ENCODE measurements at places on chromosomes 3 and 15.

- DNase-seq: no peak
Observed at GRCh38 chr3:180680097-180680430, 775 bp upstream of the CCDC39 start.

DNA sequence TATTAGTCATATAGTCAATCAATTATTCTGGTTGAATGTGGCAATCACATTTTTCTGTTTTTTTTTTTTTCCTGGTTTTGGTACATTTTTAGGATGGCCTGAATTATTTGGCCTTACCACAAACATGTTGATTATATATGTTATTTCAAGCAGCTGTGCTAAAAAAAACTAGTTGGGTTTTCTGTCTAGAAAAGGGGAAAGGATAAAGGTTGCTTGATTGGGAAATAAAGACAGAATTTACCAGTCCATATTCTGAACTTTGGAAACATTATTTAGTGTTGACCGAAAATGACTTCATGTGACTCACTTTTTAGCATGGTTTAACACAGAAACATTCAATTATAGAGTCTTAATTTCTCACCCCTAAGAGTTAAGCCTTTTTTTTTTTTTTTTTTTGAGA is 8.1 kb downstream of the MORF4L1 start:
- DNase-seq: no peak

GRCh38 chr3:17747174-17747889 is 4.9 kb upstream of the TBC1D5 start:
- DNase-seq: no peak

DNA sequence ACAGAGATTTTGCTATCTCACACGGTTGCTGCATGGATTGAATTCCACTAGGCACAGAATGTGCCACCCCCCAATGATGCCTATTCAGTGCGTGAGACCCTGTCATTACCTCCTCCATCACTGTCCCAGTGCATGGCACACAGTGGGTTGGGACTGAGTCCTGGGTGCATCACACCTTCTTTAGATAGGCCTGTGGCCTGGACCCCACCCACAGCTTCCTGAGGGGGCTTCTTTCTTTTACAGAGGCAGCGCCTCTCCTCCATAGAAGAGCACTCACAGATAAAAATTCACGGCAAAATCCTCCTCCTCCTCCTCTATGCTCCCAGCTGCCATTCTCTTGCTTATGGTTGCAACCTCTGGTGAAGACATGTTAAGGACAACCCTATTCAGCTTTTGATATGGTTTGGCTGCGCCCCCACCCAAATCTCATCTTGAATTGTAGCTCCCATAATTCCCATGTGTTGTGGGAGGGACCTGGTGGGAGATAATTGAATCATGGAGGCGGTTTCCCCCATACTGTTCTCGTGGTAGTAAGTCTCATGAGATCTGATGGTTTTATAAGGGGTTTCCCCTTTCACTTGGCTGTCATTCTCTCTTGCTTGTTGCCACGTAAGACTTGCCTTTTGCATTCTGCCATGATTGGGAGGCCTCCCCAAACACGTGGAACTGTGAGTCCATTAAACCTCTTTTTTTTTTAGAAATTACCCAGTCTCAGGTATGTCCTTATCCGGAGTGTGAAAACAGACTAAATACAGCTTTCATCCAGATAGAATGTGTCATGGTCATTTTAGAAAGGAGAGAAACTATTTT is 147.6 kb downstream of the KLF13 start:
- no peak for DNase-seq

GRCh38 chr15:80518522-80518921 is 114.3 kb downstream of the ARNT2 start:
- DNase-seq: no peak

- DNase-seq: no peak
Observed at GRCh38 chr3:77348244-77348855, 308.5 kb downstream of the ROBO2 start.

- no peak for DNase-seq
Observed at GRCh38 chr3:113952921-113953320, 5.1 kb downstream of the ZDHHC23 start.

GRCh38 chr3:53357458-53357857 is 10.1 kb upstream of the DCP1A start:
- DNase-seq: no peak

DNA sequence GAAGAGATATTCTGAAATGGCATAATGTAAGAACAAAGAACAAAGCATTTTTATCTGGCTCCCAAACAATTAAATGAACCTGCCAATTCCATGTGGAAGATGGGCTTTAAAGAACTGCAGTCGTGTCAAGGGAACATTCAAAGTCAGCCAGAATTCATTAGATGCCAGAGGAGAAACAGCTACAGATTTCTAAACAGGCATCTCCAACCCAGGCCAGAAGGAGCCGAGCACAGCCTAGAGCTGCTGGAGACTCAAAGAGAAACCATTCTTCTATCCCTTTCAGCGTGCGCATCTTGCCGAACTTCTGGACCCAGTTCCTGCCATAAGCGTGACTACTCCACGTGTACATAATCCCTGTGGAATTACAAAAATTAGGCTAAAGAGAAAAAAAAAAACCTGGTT is 60.4 kb downstream of the MB21D2 start:
- DNase-seq: no peak

GRCh38 chr3:44887101-44887500 is 12.7 kb downstream of the TGM4 start:
- no peak for DNase-seq

DNA sequence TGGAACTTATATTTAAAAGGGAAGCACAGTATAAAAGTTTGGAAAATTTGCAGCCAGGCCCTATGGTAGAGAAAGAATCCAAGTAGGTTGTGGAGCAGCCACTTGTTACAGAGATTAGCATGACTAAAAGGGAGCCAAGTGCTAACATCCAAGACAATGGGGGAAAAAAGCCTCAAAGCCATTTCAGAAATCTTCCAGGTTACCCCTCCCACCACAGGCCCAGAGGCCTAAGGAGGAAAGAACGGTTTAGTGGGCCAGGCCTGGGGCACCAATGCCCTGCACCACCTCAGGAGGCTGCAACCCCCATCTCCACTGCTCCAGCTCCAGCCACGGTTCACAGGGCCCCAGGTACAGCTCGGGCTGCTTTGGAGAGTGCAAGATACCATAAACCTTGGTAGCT is 69.9 kb downstream of the IGF2BP2 start:
- no peak for DNase-seq

Data from stimulated activated CD8-positive, alpha-beta memory T cell treated with anti-CD3 and anti-CD28 coated beads, Interleukin-4, amount 100 ng/mL, for 4 hours (primary cell).